Immature natural killer cell (primary cell): ENCODE measurements at places on chromosomes 7 and 10. TPM values are rescaled to one million over a fixed set of nuclear protein-coding genes. Genes with fewer than 3 reads are reported as not detected.

GRCh38 chr7:51141451-51142003, 175.1 kb downstream of the COBL start:
- no peaks in the 10 kb centered on the region for H3K4me1 ChIP-seq
- no peak overlapping the region for H3K4me3 ChIP-seq
- no peak overlapping the region for H3K27ac ChIP-seq
- no peaks in the 10 kb centered on the region for H3K36me3 ChIP-seq
- H3K27me3 ChIP-seq: peaks cover 4% of the 10 kb centered on the region
- no peak for DNase-seq

DNA sequence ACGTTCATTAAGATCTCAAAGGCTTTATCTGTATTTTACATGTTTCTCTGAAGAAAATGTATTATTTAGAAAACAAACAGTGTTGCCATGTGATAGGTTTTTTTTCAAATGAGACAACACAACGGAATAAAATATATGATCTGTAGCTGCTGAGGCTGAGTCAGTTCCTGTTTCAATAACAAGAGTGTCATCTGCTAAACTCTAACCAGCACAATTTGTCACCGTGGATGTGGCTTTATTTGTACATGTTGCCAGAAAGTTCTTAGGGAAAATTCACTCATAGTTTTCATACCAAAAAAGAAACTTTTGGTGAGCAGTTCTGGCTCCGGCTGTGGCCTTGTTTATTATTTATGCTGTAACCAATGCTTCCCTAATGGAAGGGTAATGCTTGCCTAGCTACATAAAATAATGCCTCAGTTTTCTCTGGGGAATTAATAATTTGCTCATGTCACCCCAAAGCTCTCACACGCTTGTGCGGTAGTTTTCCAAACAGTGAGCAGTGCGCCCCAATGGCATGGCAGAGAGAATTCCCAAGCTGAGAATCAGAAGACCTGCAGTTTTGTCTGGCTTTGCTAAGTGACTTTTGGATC, 20.3 kb upstream of the KLF6 start:
- DNase-seq: peak; percentile 89
- H3K36me3 ChIP-seq: no peaks in the 10 kb centered on the region
- H3K27ac ChIP-seq: no peak overlapping the region
- H3K4me1 ChIP-seq: peaks cover 12% of the 10 kb centered on the region
- peaks cover 43% of the 10 kb centered on the region for H3K27me3 ChIP-seq

Gene CYP2E1
- polyA plus RNA-seq: 1.5 TPM

DNA sequence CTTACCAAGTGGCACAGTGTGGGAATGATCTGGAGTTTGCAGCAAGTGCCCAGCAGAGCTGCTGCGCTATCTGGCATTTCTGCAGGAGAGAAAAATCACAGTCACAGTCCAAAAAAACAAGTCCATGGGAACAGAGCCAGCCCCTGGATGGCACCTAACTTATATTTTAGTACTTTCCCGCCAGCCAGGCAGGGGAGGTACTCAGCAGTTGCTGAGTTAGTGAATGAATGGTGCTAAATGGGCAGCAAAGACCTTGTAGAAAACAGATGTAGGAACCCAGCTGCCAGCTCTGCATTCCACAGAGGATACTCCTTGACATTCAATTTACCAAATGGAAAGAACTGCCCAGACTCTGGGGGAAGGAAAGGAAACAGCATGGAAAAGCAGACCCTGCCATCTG, 54.5 kb downstream of the GSDME start:
- H3K36me3 ChIP-seq: peaks cover 5% of the 10 kb centered on the region
- no peak for DNase-seq
- no peak overlapping the region for H3K4me3 ChIP-seq
- H3K27me3 ChIP-seq: no peaks in the 10 kb centered on the region
- H3K27ac ChIP-seq: no peak overlapping the region
- peaks cover 7% of the 10 kb centered on the region for H3K4me1 ChIP-seq
